Left forelimb (tissue), 1 donor: ENCODE measurements at places on chromosomes 4 and X.

DNA sequence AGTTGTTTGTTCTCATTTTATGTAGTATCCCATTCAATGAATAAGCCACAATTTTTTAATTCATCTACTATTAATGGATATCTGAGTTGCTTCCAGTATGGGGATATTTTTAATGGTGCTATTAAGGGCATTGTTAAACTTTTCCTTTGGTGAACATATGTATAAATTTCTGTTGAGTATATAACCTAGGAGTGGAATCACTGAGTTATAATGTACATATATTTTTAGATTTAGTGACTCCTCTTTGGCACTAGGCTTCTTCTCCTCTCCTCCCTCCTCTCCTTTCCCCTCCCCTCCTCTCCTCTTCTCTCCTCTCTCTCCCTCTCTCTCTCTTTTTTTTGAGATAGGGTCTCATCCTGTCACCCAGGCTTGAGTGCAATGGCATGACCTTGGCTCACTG is 26.4 kb downstream of the RBM47 start:
- DNase-seq = no peak

GRCh38 chrX:79036157-79036880 is 91.1 kb downstream of the P2RY10 start:
- DNase-seq = no peak

- no peak for DNase-seq
Measured at GRCh38 chr4:186760576-186760975, 36.9 kb upstream of the FAT1 start.

- DNase-seq = no peak
Measured at GRCh38 chr4:153936121-153936520, 147.2 kb upstream of the SFRP2 start.

DNA sequence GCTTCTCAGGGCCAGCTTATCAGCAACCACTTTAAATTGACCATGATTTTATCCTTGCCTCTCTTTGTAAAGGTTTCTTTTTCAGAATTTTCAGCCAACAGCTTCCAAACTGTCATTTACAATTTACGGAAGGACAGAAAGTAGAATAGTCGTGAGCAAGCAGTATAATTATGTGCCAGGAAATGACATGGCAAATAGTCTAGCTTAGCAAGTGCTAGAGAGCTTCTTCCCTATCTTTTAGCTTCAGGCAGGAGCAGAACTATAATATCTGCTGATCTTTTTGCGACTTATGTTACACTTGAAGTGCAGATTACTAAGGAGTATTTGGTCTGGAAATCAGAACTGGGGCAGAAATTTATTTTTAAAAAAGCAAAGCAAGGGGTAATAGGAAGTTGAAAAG is 123.0 kb upstream of the AP1S2 start:
- no peak for DNase-seq

DNA sequence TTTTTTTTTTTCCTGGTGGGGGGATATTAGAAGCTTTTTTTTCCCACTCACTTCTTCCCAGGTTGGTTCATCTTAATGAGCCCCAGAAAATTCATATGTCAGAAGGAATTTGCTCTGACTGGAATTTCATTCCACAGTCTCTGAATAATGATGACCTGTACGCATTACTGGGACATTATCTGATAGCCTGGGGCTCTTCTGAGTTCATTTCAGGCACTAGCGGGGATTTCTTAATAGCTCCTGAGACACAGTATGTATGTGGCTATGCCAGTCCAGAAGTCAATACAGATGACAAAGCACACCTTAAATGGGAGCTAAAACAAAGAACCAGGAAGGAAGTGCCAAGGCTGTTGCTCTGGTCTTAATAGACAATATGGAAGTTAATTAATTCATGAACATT is 295.2 kb upstream of the IGFBP7 start:
- no peak for DNase-seq

- no peak for DNase-seq
Measured at GRCh38 chrX:31012509-31013025, 59.3 kb downstream of the FTHL17 start.

- no peak for DNase-seq
Measured at GRCh38 chr4:178993306-178993705, 1551.1 kb upstream of the AGA start.

DNA sequence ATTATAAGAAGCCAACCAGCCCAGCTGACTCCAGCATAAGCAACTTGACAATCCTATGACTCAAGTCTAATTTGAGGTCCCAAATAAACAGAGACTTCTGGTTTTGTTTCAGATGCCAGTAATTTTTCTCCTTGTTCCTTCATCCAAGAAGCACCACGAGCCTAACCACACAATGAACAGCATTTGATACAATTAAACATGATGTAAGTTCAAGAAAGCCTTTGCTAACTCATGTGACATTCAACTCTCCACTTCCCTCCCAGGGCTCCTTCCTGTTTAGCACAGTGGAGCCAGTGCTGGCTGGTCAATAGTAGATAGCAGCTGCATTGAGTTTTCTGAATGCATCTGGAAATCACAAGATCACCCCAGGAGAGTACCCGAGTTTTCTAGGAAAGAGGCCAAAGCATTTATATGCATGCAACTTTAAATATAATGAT is 206.3 kb downstream of the ARHGAP24 start:
- DNase-seq = no peak

DNA sequence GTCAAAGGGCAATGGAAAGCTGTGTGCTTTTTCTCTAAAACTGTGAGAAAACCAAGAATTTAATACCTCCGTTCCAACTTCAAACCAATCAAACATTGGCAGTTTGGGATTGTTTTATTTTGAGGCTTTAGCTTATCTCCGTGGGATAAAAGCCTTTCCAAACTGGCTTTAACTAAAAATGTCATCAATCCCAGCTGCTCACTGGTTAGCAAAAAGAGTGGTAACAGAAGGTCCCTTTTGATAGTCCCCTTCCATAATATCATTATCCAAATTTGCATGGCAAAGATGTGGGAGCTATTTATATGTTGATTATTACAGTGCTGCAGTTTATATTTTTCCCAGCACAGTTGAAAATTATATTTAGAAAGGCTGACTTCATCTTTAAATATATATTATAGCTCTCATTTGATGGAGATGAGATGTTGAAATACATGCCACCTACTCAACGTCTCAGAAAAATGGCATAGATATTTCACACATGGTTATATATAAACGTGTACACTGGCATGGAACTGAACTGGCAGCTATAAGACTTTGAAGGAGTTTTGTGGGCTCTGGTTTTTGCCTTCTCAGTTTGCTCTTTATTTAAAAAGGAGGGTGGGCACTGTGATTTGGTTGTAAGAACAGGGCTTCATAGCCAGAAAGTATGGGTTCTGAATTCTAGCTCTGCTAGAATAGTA is 707.1 kb upstream of the SLIT2 start:
- DNase-seq = no peak

DNA sequence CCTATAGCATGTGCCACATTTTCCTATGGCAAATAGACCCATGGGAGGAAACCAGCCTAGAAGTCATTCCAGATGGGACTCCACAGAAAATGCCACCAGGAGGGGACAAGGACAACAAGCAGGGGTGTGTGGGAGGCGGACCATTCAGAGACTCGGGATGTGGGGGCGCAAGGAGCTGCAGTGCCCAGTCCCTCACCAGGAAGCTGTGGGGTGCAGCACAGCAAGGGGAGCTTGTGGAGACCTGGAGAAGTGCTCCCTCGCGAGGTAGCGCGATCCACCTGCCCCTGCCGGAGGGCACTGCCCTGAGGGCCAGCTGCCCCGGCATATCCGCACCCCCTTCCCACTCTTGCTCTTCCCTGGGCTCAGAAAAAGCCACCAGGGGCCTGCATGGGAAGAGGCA is 45.5 kb upstream of the C4orf50 start:
- no peak for DNase-seq

GRCh38 chr4:829761-830600 is 4.1 kb upstream of the CPLX1 start:
- DNase-seq = peak; percentile 50

DNA sequence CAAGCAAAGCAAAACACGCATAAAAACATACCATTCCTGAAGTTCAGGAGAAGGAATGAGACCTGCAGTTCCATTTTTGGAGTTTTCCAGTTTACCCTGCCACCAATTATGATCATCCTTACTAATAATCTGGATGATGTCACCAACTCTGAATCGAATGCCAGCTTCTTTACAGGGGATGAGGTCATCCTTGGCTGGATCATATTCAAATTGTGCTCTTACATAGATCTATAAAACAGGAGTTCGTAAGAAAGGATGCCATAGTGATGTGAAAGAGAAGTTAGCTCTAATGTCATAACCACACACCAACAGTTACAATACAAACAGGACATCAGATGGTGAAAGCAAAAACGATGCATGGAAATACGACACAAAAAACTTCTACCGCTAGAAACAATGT is 106.5 kb downstream of the NYX start:
- DNase-seq = no peak

DNA sequence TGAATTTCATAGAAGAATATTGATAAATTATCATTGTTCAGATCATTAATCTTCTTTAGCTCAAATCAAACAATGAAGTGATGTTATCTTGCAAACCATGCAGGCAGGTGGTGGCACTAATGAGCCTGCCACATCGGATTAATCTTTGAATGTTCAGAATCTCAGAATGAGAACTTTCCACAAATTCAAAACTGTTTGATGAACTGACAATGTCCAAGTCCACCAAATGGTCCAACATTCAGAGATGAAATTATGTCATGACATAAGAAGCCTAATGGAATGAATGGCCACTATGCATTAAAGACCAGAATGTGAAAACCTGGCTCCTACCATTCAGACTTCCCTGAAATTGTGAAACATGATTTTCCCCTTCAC is 67.5 kb downstream of the SORBS2 start:
- DNase-seq = no peak

DNA sequence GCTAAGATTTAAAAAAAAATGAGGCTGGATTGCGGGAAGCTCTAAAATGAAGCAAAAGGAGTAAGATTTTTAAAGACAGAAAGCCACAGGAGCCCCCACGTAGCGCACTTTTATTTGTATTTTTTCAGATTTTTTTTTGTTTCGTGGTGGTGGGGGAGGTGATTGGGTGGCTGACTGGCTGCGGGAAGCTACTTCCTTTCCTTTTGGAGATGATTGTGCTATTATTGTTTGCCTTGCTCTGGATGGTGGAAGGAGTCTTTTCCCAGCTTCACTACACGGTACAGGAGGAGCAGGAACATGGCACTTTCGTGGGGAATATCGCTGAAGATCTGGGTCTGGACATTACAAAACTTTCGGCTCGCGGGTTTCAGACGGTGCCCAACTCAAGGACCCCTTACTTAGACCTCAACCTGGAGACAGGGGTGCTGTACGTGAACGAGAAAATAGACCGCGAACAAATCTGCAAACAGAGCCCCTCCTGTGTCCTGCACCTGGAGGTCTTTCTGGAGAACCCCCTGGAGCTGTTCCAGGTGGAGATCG is 908 bp downstream of the PCDH10 start:
- DNase-seq = peak; percentile 59

DNA sequence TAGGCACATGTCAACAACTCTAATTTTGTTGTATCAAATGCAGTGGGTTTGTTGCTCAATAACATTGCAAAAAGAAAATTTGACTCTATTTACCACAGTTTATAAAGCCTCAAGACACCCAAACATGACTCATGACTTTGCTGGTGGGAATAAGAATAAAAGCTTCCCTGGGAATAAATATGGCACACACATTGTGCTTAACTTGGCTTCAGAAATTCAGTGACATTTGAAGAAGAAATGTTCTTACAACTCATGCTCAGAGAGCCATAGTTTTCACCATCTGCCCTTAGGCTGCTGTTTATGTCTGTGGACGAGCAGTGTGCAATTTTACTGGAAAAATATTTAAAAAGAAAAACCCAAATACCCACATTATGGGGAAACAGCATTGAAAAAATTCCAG is 60.9 kb downstream of the SPATA18 start:
- DNase-seq = no peak

- DNase-seq = no peak
Measured at GRCh38 chr4:139908636-139909437, 243.2 kb downstream of the MGST2 start.

- no peak for DNase-seq
Measured at GRCh38 chrX:57817302-57817701, 93.0 kb downstream of the ZXDA start.

DNA sequence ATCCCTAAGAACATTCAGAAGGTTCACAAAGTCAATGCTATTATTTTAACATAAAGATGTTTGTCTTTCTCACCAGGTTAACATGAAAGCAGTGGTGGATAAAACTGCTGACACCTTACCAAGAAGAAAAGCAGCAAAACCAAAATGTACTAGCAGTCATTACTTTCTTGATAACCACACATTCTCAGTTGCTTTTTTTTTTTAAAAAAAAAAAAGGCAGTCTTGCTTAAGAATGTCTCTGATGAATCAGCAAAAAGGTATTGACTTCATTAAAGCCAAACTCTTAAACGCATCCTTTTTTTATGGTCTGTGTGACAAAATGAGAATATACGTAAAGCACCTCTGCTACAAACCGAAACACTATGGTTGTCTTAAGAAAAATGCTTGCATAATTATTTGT is 31.9 kb downstream of the CDKL2 start:
- no peak for DNase-seq

GRCh38 chrX:23376581-23376980 is 41.9 kb downstream of the PTCHD1 start:
- no peak for DNase-seq

DNA sequence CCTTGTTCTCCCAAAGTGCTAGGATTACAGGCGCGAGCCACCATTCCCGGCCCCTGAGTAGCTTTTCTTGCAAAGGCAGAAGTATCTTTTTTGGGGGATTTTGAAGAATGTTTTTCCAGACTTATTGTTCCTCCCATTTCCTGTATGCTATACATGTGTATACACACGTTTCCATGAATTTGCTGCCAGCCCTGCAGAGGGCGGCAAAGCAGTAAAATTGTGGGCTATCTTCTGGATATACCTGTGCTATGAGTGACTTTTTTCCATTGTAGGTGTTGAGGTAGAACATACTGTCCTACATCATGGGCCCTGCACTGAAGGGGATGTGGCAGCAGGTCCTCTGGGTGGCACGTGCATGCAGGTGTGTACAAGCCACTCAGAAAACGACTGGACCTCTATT is 16.9 kb upstream of the MED28 start:
- DNase-seq = no peak

GRCh38 chr4:109231331-109231730 is 71.1 kb downstream of the COL25A1 start:
- no peak for DNase-seq

GRCh38 chr4:74418063-74418670 is 26.8 kb upstream of the AREG start:
- no peak for DNase-seq

- no peak for DNase-seq
Measured at GRCh38 chr4:71267244-71267643, 71.6 kb upstream of the SLC4A4 start.
